ENCODE measurements at places on chromosomes 13 and 19.

DNA sequence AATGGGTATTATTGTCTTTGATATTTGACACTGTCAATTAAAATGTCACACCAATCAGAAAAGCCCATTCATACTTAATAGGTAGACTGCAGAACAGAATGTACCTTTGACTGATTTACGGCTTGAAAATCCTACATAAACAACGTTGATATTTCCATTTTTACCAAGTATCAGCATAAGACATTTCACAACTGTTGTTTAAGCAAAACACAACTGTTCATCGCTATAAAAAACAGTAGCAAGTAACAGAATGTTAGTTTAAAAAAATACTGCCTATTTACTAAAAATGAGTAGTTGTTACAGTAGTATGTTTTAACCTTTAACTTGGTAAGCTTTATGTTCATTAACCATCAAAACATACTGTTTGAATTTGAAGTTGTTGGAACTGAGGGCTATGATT is 1096.6 kb downstream of the PCDH17 start:
- no peak for DNase-seq

DNA sequence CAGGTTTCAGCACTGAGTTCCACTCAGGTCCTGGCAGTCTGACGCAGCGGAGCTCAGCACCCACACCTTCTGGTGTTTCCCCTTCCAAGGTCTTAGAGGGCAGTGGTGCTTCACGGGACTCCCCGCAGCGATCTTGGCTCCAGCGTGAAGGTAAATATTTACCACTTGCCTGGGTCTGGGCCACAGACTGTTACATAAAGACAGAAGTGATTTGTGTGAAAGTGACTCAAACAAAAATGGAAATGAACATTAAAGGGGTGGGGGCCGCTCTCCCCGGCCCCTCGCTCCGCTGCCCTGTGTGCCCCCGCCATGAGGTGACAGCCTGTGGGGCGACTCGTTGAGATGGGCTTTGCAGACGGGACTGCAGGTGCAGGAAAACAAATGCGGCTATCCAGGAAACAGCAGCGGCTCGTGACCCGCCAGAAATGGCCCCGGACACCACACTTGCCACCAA is 55.0 kb downstream of the GGACT start:
- DNase-seq, result no peak

GRCh38 chr13:99690426-99691174 is 189.3 kb downstream of the TM9SF2 start:
- no peak for DNase-seq

- DNase-seq, result no peak
Observed at GRCh38 chr13:55761986-55762385, 1378.7 kb upstream of the PRR20A start.

GRCh38 chr13:39859898-39860297 is 204.4 kb downstream of the COG6 start:
- no peak for DNase-seq

GRCh38 chr13:25352230-25352629 is 19.5 kb upstream of the ATP8A2 start:
- no peak for DNase-seq
